ENCODE measurements at places on chromosomes 4 and X.

DNA sequence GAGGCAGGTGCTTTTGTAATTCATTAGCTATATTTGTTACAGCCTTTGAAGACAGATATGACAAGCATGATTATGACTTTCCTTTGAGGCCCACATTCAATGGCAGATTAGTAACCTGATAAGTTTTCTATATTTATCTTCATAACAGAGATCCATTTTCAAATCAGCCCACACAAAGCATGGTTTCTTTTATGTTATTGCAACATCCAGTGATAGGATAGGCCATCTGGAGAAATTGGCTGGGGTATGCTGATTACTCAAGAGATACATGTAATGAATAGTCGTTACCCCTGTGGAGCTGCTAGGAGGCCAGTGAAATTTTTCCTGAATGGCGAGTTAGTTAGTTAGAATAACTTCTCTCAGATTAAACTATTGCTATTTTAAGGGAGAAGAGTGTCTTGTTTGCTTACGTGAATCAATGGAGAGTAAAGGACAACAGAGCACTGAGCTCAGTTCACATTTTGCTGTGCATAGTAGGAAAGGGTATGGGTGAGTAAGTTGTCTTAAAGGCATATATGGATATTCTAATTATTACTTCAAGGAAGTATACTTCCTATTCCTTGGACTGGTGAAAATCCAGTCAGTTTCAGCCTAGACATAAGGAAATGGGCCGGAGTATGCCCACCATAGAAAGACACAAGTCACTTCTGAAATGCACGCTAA lies 79.2 kb upstream of the DKK2 start:
- DNase-seq = no peak

DNA sequence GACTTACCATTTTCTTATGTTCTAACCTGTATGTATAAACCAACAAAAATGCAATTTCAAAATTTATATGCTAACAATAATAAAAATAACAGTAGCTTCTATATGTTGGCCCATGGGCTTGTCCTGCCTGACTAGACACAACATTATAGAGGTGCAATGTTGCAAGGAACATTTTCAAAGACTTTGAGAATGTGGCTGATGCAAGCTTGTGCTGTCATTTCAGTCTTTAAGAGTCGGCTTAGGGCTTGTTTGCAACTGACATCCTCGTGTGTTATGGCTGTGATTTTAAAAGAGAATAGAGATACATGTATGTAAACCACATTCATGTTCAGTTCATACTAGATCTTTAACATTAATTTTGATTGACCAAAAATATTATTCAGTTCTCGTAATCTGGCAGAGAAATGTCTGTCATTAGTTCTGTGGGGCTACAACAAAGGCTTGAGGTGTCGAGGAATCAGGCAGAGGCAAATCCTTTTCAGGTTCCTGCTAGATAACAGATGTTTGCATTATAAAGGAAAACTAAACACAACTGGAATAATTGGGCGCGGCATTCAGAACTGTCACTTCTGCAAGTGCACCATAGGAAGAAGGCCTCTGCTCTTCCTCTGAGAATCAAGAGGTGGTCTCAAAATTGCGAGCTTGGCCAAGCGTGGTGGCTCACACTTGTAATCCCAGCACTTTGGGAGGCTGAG lies 13.1 kb downstream of the TMSB4X start:
- DNase-seq = no peak

DNA sequence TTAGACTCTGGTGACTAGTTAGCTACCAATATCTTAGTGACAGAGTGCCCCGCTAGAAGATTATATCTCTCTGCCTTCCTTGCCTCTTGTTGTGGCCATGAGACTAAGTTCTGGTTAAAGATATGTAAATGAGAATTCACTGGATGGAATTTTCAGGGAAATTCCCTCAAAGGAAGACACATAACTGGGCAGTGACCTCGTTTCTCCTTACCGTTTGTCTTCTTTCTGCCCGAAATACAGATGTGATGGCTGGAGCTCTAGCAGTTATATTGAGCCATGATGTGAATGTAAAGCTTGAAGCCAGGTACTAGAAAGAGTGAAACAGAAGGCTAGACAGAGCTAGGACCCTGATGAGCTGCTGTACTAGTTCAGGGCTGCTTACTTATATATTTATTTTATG lies 80.5 kb downstream of the FHDC1 start:
- DNase-seq = no peak

- DNase-seq = no peak
Measured at GRCh38 chr4:48538358-48538757, 48.3 kb downstream of the ZAR1 start.

DNA sequence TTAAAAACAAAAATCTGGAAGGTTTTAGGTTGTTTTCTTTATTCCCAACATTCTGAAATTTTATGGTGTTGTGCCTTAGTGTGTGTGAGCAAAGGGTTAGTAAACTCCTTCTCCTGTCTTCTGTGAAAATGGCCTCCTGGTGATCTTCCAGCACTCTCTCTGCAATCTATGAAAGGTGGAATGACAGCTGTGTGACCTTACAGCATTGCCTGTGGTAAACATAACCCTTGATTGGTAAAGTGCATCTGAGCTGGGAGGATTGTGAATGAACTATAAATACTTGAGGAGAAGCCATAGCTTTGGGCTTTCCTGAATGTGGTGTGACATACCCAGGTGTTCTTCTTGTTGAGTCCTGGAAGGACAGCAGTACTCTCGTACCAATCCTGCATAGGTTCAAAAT lies 10.0 kb downstream of the ART3 start:
- no peak for DNase-seq

DNA sequence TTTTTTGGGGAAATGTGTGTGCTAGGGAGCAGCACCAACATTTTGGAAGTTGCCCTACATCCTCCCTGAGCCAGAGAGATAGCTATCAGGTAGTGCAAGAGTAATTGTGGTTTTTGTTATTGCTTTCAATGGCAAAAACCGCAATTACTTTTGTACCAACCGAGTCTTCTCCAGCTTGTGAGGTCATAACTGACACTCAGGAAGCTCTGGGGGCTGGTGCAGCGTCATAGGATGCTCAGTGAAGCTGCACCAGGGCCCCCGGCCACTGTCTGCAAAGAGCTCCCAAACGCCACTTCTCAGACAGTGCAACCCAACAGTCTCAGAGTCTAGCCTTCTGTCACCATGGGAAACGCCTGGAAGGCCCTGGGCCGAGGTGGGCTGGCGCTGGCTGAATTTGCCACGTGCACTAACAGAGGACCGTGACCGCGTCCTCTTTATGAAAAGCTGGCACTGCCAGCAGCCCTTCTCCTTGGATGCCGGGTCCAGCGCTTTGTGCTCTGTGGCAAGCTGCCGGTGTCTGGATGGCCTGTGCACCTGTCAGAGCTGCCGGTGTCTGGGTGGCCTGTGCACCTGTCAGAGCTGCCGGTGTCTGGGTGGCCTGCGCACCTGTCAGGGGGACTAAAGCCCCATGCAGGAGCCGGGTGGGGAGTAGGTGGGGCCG lies 19.4 kb downstream of the SH3TC1 start:
- no peak for DNase-seq

GRCh38 chr4:48403779-48404178 lies 62.5 kb downstream of the SLAIN2 start:
- DNase-seq = no peak

- no peak for DNase-seq
Measured at GRCh38 chr4:101647710-101648034, 142.9 kb upstream of the BANK1 start.

GRCh38 chr4:3702561-3703221 lies 63.5 kb upstream of the ADRA2C start:
- DNase-seq = no peak

DNA sequence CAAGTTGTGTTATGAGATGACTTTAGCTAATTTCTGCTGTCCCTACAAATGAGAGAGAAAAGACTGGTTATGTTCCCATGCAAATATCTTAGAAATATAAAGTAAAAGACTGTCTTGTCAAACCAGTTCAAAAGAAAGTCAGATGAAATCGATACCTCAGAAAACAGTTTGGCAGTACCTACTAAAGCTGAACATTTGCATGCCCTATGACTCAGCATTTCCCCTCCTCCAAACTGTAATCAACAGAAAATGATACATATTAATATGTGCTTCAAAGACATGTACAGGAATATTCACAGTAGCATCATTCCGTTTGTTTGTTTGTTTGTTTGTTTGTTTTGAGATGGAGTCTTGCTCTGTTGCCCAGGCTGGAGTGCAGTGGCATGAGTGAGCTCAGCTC lies 90.3 kb downstream of the ARX start:
- no peak for DNase-seq

- no peak for DNase-seq
Measured at GRCh38 chr4:164109503-164109902, 615.0 kb downstream of the TMA16 start.

DNA sequence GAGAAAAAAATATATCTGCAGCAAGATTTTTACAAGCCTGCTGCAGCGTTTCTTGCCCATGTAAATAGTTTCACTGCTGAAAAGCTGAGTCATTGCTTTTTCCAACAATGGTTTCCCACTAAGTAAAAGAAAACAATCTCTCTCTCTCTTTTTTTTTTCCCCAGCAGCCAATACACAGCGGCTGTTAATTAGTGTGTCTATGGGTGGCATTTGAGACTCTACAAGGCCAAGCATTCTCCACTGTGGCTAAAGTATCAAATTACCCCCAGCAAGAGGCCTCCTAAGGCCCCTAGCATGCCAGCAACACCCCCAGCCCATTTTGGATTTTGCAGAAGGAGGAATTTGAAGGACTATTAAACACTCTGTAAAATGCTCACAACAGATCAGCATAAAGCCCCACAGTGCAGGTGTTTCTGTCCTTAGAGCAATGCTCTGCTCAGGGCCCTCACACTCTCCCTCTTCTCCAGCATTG lies 837.4 kb downstream of the TRIML1 start:
- DNase-seq = no peak

DNA sequence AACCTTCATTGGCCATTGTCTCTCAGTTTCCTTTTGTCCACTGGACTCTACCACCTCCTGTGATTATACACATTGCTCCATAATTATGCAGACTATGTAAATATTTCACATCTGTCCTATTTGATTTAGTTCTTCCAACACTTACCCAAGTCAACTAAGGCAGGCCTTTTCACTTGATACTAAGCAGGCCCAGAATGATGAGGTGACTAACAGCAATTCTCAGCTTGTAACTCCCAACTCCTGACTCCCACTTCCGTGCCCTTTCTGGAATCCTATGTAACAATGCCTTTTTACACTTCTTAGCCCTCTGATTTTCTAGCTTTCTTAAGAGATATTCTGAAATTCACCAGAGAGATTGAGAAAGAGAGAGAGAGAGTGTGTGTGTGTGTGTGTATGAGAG lies 6.6 kb downstream of the PAK3 start:
- DNase-seq = no peak

DNA sequence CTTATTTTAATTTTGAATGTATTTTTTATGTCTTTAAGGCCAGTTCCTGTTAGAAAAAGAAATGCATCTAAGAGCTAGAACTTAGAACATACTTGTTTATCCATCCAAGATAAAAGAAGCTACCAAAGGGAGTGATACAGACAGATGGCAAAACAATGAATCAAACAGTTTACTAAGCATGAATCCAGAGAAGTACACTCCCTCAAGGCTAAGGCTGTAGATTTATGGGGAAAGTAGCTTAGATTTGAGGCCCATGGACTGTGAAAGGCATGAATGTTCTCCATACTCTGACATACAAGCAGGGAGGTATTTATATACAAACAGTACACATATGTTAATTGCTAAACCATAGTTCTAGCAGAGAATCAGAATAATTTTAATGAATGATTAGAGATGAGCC lies 255.3 kb upstream of the NRK start:
- DNase-seq = no peak

DNA sequence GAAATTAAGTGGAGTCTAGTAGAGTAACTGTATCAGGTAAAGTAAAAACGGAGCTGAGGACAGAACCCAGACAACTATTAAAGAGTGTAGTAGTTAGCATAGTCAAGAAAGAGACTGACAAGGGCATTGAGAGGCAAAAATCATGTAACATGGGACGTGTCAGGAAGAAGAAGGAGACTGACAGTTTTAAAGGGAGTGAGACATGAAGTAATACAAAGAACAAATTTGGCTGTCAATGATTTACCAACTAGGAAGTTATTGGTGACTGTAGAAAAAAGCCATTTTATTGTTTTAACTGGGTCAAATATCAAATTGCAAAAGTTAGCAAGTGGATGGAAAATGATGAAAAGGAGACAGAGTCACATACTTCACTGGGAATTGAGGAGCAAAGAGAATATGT lies 422.3 kb downstream of the MAPK10 start:
- DNase-seq = no peak

- no peak for DNase-seq
Measured at GRCh38 chr4:141331534-141332358, 111.1 kb downstream of the ZNF330 start.

GRCh38 chr4:56181140-56181953 lies 205.9 kb downstream of the AASDH start:
- DNase-seq = no peak

GRCh38 chr4:113884655-113885054 lies 94.8 kb downstream of the ARSJ start:
- no peak for DNase-seq

GRCh38 chrX:153848325-153848724 lies 18.0 kb upstream of the PDZD4 start:
- no peak for DNase-seq

- DNase-seq = no peak
Measured at GRCh38 chr4:145295547-145295946, 115.2 kb upstream of the OTUD4 start.

GRCh38 chrX:119503484-119503861 lies 35.2 kb downstream of the SLC25A5 start:
- DNase-seq = no peak

DNA sequence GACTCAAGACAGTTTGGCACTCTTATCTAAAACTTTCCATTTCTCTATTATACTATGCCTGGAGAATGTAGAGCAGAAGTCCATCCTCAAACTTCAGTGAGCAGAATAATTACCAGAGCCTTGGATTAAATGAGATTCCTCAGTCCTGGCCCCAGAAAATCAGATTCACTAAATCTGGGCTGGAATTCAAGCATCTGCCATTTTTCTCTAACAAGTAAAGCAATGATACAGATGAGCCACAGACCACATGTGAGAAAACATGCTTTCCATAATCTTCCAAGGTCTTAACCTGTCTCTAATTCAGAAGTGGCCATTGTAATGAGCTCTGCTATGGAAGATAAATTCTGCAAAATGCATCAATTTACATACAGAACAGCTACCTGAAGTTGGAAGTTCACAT lies 25.4 kb downstream of the SOWAHB start:
- DNase-seq = no peak

Data from T follicular helper cell (primary cell).